Activated CD4-positive, alpha-beta T cell treated with anti-CD3 and anti-CD28 coated beads, Interleukin-2, amount 10 ng/mL, durations not matched to agents 24 days and 14 days (primary cell): ENCODE measurements at places on chromosomes 7 and 10. TPM values are rescaled to one million over a fixed set of nuclear protein-coding genes. Genes with fewer than 3 reads are reported as not detected.

FBXO24 gene
- 0.38 and 0.42 TPM in 2 replicates for total RNA-seq

TMEM196 gene
- total RNA-seq = not detected in 2 replicates

DNA sequence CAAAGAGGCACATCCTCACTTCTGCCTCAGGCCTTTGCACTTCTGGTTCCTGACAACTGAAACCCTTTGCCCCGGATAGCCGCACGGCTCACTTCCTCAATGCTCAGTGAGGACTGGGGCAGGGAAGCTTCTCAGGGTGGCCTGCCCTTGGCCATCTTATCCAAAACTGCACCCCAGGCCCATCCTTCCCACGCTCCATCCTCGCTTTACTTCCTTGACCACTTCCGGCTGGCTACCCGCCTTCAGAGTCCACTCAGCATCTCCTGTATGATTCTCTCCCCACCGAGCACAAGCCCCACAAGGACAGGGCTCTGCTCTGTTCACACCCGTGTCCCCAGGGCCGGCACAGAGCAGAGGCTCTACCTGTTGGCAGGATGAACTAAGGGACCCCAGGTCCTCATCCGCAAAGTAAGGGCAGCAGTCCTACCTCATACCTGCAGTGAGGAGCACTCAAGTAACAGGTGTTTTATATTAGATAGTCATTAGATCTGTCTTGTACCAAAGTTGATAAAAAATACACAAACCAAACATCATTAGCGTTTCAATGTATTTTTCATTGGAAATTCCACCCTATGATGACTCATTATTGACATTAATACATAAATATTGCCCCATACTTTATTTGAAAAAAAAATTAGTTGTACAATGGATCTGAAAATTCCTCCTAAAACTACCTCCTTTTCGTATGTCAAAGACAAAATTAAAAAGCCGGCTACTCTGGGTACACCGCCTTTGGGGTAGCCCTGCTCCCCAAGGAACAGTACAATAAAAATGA lies 35.0 kb downstream of the GNA12 start:
- H3K27ac ChIP-seq = no peak overlapping the region
- DNase-seq = no peak
- H3K4me1 ChIP-seq = peaks cover 8% of the 10 kb centered on the region
- no peaks in the 10 kb centered on the region for H3K36me3 ChIP-seq

GRCh38 chr7:494259-494687 lies 25.4 kb downstream of the PDGFA start:
- peaks cover 5% of the 10 kb centered on the region for H3K36me3 ChIP-seq
- H3K4me3 ChIP-seq = no peak overlapping the region
- H3K4me1 ChIP-seq = peaks cover 3% of the 10 kb centered on the region
- H3K27ac ChIP-seq = no peak overlapping the region
- peaks cover under 1% of the 10 kb centered on the region for H3K27me3 ChIP-seq

CFAP58 gene
- 0.16 and 0.19 TPM in 2 replicates for total RNA-seq

- H3K27me3 ChIP-seq = peaks cover 57% of the 10 kb centered on the region
- H3K36me3 ChIP-seq = no peaks in the 10 kb centered on the region
- H3K4me3 ChIP-seq = no peak overlapping the region
- no peak overlapping the region for H3K27ac ChIP-seq
These were observed 69.3 kb upstream of the C7orf33 start for GRCh38 chr7:148521271-148521670.

DNA sequence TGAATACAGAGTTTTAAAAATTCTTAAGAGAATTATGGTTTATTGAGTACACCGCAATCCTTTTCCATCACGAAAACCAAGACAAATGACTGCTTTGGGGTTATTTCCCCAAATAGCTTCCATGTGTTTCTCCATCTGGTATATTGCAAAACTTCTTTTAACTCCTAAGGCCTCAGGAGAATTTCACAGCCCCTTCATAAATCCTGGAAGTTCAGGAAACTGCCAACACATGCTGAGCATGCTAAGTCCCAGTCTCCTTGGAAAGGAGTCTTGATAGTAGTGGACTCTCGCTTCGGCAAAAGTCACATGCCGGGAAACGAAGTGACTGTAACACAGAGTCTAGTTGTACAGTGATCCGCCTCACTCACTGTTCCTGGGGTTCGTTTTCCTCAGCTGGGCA lies 88.1 kb upstream of the RSU1 start:
- peaks cover 6% of the 10 kb centered on the region for H3K27me3 ChIP-seq
- no peak overlapping the region for H3K4me3 ChIP-seq
- H3K4me1 ChIP-seq = peaks cover 9% of the 10 kb centered on the region
- no peaks in the 10 kb centered on the region for H3K36me3 ChIP-seq
